ENCODE measurements at places on chromosomes 12 and 14.

DNA sequence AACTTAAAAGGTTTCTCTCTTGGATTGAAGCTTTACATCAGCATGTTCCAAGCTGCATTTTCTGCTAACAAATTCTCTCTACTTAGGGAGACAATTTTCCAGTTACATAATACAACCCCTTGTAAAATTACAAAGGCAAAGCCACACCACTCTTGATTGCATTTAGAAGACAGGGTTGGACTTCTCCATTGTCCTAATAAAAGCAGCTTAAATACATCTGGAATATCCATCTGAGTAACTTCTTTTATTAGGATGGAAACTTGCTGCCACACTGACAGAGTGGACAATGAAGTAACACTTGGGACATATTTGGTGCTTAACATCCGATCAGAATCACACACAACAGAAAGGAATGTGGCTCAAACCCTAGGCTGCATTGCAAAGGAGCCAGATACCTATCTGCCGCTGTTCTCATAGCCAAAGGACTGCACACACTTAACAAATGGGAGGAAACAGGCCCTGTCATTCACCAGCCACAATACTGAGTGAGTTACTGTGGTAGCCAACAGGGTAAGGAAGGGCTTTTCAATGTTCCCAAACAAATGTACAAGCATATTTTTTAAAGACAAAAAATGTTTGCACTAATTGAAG lies 157.2 kb downstream of the PAX9 start:
- no peak for DNase-seq

GRCh38 chr12:95623554-95624170 lies 72.4 kb upstream of the USP44 start:
- peak; percentile 53 for DNase-seq

DNA sequence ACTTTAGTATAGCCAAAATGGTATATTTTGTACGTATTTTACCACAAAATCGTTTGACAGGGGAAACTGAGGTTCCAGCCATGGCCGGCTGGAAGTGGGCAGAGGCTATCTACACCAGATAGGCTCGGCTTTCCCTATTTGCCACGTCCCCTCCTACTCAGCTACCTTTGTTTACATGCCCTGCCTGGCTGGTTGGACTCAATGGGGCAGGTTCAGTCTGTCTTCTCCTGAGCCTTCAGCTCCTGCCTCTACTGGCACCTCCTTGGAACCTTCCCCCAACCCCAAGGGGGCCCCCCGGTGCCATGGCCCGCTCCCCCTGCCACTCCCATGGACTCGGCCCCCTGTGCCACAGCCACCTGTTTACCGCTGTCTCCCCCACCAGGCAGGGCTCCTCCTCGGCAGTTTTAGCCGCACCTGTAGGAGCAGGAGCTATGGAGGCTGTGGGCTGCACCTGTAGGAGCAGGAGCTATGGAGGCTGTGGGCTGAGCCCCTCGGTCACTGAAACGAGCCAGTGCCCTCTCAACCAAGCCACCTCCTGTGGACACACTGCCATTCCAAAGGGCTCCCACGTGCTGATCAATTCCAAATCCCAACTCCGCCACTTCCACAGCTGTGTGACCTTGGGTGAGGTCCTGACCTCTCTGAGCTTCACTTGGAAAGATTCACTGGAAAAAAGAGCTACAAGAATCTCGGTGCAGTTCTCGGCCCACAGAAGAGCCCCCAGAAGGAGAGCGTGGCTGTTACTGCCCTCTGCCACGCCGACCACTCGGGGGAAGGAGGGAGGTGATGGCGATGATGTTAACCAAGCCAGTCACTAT lies 62.2 kb downstream of the NCOR2 start:
- no peak for DNase-seq

DNA sequence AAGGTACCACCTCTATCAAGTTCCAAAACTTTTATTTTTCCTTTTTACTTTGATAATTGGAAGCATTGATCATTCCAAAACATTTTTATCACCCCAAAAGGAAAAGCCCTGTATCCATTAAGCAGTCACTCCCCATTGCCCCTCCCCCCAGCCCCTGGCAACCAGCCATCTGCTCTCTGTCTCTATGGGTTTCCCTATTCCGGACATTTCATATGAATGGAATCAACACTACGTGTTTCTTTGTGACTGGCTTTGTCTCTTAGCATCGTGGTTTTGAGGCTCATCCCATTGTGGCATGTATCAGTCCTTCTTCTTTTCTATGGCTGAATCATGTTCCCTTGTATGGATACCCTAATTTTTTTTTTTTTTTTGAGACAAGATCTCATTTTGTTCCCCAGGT lies 18.0 kb upstream of the PHETA1 start:
- no peak for DNase-seq

- no peak for DNase-seq
Observed at GRCh38 chr12:127548123-127548553, 718.8 kb upstream of the TMEM132C start.

DNA sequence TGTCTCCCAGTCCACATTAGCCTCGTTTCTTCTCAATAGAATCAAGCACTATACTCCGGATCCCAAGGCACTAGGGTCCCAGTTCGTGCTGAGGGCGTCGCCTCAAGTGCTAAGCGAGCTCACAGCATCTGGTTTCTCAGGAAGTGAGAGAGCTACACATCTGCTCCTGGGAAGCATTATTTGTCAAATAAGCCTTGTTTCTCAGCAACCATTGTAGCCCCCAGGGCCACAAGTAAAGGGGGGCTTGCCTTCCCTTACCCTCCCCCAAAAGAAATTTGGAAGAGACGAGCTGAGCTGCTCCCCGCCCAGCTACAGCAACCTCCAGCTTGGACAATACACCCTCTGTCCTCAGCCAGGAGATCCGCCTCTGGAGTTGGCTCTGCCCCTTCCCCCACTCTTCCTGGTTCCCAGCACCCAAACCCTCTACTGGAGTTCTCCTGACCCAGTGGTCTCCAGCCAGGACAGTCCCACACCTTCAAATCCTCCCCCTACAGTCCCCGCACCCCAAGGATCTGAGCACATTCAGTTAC lies 5.7 kb upstream of the TNS2 start:
- peak; percentile 10 for DNase-seq

GRCh38 chr12:19749906-19750574 lies 310.7 kb downstream of the AEBP2 start:
- DNase-seq = no peak

DNA sequence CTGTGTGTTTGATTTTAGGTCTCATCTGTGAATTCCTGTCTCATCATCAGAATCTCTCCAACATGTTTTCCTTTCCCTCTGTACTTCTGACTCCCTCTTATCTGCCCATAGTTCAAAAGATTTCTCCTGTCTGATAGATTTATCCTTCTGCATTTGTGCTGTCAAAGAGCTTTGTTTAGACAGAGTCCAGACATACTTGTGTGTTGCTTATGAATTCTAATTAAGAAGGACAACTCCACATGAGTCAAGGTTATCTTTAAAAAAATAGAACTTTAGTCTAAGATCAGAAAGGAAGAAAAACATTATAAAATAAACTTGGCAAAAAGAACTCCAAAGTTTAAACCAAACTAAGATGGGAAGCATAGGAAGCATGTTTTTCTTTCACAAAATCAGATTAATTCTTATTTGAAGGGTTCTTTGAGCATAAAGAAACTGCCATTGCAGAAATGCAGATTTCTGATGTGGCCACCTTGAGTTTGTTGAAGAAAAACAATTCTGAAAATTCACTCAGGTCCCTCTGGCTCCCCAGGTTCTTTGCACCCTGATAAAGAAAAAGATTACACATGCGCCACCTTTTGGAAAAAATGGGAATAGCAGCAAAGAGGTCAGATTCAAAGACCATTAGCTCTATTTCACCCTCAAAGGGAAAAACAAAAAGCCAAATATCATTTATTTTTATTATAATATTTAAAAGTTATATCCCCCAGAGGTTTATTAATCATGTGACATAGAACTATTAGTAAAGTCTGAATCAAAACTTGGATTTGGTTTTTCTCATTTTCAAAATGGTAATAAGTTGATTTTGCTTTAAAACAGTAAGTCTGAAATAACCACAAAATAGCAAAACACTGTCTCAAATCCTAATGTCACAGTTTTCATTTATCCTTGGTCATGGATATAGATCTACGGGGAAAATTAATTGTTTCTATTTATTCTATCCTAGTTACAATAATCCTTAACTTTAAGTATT lies 143.7 kb upstream of the DCN start:
- DNase-seq = peak; percentile 28

DNA sequence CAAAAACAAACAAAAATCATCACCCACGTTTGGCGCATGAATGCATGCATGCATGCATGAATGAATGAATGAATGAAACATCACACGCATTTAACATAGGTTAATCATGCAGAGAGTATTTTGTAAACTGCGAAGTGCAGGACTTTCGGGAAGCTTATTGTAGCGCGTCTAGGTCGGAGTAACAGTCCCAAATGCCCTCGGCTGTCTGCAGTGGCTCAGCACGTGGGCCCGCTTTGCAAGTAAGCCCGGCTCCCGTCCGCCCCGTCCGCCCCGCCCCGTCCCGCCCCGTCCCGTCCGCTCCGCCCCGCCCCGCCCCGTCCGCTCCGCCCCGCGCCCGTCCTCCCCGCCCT lies 263 bp upstream of the IFT81 start:
- no peak for DNase-seq

GRCh38 chr12:53798575-53798974 lies 46.8 kb upstream of the CISTR start:
- no peak for DNase-seq

- no peak for DNase-seq
Observed at GRCh38 chr14:95197551-95197950, 40.2 kb upstream of the DICER1 start.

- DNase-seq = no peak
Observed at GRCh38 chr14:82549306-82549990, 1015.8 kb upstream of the SEL1L start.

- DNase-seq = no peak
Observed at GRCh38 chr14:91256661-91257060, 12.2 kb upstream of the GPR68 start.

- DNase-seq = peak; percentile 8
Observed at GRCh38 chr12:72570601-72571000, 298.4 kb downstream of the TRHDE start.

GRCh38 chr14:51959928-51960327 lies 29.4 kb upstream of the RTRAF start:
- DNase-seq = no peak

DNA sequence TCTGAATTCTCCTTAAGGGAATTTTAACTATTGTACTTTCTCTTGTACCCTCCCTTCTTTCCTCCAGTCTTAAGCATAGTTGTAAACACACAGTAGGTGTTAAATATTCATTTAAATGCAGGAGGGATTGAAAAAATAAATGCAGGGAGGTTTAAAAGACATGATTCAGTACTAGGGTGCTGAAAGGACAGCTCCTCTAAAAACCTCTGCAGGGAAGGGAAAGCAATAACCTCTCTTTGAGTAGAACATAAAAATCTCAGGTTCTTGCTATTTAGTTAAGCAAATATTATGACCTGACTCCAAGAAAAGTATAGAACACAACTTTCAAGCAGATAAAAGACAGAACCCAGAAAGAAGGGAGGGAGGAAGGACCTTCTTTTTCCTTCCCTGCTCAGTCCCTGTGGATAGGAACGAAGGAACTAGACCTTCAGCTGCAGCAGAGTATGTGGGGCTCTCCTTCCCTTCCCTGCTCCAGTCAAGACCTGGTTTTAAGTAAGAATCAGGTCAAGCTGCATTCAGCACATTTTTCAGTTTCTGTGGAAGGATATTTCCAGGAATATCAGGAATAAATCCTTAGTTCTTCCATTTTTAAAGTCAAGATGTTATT lies 4.7 kb downstream of the MAP3K9 start:
- DNase-seq = no peak

- no peak for DNase-seq
Observed at GRCh38 chr12:117084405-117085317, 14.6 kb downstream of the TESC start.

DNA sequence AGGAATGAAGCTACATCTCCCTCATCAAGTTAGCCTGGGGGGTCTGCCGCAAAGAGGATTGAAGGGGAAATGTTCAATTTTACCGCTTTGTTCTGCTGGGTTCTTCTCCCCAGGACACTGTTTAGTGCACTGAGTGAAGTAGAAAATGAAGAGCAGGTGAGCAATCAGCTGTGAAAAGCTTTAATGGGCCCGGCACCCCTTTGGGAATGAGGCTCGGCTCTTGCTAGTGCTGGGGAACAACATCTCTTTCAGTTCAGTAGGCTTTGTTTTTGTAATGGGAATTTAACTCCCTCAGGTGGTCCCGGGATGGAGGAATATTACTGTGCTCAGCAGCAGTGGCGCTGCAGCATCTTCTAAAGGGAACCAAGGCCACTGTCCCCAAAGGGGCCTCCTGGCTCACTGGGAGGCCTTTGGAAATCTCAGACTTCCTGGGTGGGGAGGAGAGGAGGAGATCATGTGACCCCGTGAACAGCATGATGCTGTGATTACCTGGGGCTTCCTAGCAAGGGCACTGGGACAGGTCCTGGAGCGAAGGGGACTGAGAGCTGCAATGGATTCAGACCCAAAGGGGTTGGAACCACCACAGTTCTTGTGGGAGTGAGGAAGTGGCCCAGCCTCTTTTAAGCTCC lies 85.2 kb upstream of the MAX start:
- DNase-seq = no peak

DNA sequence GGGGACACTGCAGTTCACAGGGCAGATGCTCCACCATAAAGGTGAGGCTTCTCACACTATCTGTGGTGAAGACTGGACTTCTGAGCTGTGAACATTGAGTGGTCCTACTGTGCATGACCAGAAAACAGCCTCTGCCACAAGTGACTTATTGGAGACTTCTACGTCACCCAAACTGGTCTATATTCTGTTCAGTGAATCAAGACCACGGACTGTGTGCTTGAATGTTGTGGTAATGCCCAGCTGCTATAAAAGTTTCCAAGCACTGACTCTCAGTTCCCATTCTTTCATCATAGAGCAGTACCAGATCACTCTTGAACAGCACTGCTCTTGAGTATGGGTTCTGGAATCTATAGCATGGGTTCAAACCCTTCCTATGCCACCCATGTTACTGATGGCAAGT lies 4.8 kb upstream of the PLEK2 start:
- DNase-seq = no peak

DNA sequence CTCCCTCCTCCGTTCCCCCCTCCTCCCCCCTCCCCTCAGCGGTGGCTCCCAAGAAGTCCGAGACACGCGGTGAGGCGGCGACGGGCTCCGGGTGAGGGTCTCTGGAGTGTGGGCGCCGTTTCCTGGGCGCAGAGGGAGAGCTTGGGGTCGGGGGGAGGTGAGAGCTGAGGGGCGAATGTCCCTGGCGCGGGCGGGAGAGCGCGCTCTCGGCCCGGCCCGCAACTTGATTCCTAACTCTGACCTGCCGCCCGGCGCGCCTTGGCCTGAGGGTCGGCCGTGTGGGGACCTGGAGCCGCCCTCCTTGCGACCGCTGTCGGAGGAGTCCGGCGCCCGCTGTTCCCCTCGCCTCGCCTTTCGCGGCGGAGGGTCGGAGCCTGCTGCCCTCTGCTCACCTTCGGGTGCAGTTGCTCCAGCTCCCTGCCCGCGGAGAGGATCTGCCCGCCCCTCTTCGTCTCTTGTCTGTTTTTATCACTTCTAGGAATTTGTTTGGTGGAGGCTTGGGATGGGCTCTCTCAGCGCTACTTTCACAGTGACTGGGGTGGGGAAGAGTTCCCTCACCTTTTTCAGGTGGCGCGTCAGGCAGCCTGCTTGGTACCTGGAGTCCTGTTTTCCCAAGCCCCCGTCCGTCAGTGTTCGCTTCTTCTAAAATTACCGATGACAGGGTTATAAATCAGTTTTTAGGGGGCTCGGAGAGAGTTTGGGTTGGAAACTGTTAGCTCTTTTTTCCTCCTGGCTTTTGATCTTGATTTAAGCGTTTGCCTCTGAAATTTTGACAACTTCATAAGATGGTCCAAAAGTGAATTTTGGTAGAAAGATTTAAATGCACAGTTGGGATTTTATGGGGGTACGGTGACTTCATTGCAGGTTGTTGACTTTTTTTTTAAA lies 495 bp downstream of the ADIPOR2 start:
- peak; percentile 56 for DNase-seq

Measured in GM20000 (cell line).